ENCODE measurements at places on chromosomes 6 and 20.

DNA sequence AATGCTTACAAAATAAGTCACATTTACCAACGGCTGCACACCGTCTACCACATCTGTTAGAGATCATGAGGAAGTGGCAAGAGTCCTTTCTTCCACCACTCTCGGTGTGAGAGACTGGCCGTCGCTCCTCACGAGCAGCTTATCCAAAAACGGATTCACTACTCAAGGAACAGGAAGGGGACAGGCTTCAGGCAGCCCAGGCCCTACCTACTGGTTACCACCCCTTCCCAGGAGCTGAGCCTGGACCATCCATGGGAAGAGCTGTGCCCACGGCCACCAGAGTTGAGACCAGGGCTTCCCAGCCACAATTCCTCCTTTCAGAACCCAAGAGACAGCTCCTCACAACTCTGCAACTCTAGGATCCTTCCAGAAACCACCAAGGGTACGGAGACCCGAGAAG lies 37.0 kb downstream of the FOXF2 start:
- no peak for DNase-seq

- no peak for DNase-seq
These were observed 130.5 kb downstream of the MYB start for GRCh38 chr6:135311446-135312200.

- no peak for DNase-seq
These were observed 336.2 kb downstream of the FOXA2 start for GRCh38 chr20:22248051-22248667.

DNA sequence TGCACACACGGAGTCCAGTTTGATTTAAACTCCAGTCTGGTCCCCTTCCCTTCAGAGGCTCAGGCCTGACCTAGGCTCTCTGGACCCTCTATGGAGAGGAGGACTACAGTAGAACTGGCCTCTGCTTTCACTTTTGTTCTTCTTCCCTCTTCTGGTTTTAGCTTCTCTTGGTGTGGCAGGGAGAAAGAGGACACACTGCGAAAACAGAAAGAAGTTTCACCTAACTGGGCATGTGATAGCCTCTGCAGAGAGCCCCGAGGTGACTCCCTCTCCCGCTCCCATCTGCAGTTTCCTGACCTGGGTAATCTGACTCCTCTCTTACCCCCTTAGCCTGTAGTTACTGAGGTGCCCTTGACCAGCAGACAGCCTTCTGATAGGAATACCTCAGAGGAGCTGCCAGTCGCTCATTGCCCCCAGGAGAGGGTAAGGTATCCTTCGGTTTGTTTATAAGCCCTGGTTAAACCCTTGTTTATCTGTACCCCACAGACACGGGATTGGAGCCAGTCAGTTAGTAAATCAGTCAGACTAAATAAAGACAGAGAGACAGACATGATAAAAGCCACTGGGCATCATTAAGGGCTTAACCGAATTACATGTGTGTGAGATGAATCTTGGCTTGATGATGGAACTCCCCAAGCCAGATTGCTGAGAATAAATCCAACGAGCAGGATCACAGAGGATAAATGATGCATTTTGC lies 12.0 kb upstream of the DTNBP1 start:
- no peak for DNase-seq

DNA sequence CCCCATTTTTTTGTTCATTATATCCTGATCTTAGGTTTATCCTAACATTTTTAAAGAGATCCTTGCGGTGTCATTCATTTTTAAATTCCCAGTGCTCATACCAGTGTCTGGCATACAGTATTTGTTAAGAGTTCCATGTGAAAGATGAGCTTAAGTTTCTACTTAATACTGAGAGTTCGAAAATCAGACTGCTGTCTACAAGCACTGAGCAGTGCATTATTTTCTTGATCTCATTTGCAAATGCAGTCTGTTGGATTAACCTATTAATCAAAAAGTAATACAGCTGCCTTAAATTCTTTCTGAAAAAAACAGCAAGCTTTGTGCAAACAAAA lies 663 bp downstream of the COQ3 start:
- no peak for DNase-seq

DNA sequence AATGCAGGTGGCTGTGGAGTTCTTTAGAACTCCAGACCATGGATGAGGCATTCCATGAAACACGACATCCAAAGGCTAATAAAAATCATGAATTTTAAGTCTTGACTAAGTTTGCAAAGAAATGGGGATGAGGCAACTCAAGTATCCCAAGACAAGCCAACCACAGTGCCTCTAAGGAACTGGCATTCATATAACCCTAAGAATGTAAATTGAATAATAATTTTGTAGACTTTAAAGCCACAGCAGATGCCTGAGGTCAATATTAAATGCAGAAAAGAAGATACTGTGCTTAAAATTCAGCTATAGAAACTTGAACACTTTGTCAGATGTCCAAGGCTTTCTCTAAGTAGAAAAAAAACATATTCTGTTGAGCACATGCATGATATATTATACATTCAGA lies 54.5 kb downstream of the TFAP2B start:
- no peak for DNase-seq

- no peak for DNase-seq
These were observed 132.2 kb downstream of the OGFRL1 start for GRCh38 chr6:71420693-71421328.

DNA sequence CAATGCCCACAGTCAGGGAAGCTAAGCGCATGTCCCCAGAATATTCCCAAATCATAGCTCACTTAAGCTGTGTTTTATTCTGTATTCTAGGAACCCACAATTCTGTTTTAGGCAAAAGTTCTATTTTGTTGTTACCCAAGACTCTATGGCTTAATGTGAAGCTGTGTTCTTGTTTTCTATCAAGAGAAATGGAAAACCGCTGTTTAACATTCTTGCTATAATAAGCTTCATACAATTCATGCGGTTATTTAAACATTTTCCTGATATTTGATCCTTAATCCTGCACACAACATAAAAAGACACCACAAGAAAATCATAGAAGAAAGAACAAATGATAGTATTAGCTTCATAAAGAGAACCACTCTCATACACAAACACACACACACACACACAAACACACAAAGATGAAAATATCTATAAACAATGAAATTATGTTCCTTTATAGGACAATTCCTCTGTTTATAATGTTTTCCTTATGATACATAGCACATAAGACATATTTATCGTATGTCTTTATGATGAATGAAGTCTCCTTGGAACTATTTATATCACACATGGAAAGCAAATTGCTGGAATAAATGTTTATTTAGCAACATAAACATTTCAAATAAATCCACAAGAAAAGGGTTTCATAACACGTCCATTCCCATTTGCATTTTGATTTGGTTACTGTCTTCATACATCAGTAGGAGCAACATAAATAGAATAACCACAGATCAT lies 16.4 kb upstream of the COL21A1 start:
- no peak for DNase-seq

DNA sequence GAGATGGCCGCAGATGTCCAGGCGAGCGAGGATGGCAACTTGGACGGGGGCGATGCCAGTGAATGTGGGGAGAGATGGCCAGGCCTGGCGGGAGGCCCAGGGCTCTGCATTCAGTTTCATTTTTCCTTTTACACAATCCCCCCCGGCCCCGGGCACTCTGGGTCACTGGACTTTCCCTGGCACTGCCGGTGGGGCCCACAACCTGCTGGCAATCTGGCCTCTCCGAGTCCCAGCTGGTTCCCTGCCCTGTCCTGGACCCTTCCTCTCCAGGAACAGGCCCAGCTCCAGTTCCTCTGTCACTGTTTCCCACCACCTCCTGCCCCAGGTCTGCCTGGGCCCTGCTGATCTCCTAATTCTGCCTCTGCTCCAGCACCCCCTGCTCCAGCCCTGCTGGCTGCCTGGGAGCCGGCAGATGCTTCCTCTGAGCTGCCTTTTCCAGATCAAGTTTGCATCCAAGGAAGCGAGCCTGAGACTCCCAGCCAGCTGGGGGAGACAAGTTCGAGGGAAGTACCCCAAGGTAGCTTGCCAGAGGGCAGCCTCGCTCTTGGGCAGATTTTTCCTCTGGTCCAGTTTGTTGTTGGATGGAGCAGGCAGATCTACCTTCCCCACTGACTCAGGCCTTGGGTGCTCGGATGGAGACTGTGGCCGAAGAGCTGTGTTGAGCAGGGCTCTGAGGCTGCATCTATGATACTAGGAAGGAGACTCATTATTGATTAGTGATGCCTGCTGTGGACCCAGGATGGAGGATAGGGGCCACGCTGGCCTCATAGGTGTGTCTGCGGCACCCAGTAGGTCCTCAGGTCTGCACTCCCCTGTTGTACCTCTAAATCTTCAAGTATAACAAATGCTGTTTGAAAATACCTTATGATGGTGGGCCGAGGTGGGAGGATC lies 83.2 kb downstream of the CEBPB start:
- DNase-seq, result no peak

DNA sequence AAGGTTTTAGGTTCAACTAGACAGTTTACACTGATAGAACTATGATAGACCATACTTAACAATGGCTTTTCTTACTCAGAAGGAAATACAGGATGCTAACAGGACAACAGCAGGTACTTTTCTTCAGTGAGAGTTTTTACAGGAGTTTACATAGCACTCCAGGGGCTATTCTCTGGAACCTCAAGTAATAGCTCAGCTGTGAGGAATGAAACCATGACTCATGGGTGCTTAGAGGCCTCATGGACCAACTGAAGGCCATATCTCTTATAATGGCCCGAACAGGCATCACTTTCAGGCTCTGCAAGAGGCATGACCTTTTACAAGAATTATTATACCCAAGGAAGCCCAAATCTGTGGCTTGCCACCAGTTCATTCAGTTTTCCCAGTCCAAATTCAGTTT lies 31.8 kb downstream of the TREML1 start:
- DNase-seq, result no peak

GRCh38 chr6:152351110-152351509 lies 286.1 kb downstream of the SYNE1 start:
- no peak for DNase-seq

GRCh38 chr6:31394381-31394780 lies 9.0 kb upstream of the MICA start:
- DNase-seq, result no peak

DNA sequence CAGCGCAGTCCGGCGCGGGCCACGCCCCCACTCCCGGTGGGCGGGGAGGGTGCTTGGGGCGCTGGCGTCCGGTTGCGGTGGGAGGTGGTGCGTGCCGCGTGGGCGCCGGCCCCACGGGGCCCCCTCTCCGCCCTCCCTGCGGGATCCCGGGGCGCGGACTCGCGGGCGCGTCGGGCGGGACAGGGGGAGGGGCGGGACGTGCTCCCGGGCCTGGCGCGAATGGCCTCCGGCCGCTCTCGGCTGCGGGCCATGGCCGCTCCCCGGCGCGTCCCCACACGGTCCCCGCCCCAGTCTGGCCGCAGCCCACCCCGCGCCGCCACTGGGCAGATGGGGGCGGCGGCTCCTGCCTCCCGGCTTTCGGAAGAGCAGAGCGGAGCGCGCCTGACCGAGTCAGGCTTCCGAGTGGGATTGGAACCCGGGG lies 771 bp upstream of the PPP1R3G start:
- DNase-seq, result no peak

DNA sequence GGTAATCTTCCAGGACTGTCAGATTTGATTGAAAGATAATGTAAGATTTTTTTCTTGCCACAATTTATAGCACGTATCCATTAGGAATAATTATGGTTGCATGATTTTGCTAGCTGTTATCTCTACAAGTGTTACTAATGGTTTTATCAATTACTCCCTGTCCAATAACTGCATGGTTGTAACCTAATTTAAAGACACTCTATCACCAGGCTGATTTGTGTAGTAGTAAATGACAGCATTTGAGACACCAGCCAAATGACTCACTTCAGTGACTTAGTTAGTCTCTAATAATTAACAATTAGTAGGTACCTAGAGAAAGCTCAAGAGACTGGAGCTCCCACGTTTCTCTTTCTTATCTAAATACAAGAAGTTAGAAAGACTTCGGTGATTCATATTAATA lies 453.8 kb upstream of the POU3F2 start:
- DNase-seq, result no peak

DNA sequence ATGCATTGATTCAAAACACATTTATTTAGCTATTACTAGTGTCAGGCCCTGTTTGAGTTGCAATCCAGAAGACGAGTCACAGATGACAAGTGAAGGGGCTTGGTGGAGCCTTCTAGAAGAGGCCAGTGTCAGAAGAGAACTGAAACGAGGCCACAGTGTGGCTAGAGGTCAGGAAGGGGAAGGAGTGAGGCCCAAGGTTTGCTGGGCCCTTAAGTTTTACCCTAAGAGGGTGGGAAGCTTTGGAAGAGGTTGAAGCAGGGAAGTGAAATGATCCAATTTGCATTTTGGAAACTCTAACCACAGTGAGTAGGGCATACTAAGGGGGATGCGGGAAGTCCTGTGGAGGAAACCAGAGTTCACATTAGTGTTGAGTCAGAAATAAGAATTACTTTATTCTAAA lies 25.0 kb downstream of the TTK start:
- no peak for DNase-seq

- DNase-seq, result no peak
These were observed 46.0 kb downstream of the GTF2H5 start for GRCh38 chr6:158213925-158214674.

DNA sequence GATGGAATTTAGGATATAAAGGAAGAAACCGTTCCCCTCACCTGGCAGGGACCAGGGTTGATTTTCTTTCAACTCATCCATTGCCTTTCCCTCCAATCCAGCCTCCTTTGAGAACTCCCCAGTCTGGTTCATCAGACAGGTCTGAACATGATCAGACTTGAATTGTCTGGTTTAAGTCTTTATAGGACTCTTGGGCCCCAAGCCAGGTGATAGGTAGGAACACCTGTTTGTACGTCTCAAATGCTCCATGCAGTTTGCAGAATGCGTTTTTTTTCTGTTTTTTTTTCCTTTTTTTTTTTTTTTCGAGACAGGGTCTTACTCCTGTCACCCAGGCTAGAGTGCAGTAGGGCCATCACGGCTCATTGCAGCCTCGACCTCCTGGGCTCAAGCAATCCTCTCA lies 4.1 kb upstream of the CEP250 start:
- DNase-seq, result no peak

DNA sequence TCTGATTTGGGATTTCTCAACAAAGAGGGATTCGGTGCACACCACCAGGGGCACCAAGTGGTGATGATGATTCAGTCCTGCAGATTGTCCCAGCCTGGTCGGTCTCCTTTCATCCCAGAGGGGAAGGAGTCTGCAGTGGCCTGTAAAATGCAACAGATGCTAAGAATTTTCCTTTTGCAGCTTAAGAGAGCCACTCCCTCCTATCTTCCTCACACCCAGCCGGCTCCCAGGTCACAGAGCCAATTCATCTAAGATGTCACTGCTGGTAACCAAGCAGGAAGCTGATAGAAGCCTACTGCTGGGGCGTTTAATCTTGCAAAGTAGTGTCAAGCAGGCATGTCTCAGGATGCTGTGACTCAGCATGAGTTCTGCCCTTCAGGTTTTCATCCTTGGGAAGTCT lies 203.8 kb upstream of the LRFN2 start:
- DNase-seq, result no peak

GRCh38 chr6:98452685-98453084 lies 381.7 kb upstream of the POU3F2 start:
- DNase-seq, result no peak

DNA sequence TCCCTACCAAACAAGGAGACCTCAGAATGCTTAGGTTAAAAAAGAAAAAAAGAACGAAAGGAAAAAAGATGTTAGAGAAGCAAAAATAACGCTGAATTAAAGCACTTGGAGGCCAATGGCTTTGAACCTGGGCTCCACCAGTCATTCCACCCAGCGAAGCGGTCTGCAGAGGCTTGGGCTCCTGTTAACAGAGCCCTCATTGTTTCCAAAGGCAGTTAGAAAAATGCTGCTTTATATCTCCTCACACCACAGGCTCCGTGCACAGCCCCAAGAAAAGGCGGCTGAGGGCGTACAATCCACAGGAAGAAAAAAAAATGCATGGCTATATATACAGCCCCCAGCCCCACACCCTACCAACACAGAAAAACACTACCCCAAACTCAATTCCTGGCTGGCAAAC lies 255.9 kb downstream of the FOXC1 start:
- DNase-seq, result no peak

- DNase-seq, result no peak
These were observed 473.3 kb upstream of the SLC35B3 start for GRCh38 chr6:8908638-8909037.

All from stimulated activated CD4-positive, alpha-beta T cell treated with anti-CD3 and anti-CD28 coated beads, Interleukin-1b, Interleukin-23, amount 100 ng/mL, for 24 hours (primary cell).